ENCODE measurements at places on chromosomes 2 and 18.

DNA sequence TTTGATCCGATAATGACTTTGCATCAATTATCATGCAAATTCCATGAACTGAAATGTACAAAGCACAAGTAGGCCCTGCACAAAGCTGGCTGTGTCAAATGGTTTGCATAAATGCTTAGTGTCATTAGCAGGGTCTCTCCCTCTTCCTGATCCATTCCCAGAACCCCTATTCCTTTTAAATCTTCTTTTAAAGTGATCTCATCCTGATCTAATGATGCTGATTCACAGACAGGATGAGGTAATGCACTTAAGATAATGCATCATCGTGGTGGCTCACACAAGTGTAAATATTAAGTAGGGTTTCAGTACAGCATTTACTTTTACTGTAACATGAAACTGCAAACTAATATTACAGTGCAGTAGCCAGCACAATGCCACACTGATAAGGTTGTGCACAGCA, 304.8 kb upstream of the SOX11 start:
- peak; percentile 11 for DNase-seq

DNA sequence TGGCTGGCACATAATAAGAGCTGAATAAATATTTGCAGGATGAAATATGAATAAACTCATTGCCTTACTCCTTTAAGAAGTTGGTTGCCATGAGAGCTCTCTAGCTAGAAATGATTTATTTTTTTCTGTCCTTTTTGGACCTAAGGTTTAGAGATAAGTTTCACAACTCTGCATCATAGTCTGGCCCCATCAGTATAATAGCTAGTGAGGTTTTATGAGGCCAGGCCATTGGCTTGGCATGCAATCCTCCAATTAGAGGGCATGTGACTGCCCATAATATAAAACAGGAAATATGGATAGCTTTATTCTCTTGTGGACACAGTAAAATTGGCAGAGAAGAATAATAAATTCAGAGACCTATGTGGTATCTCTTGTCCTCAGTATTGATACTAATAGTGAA, 26.2 kb upstream of the INSIG2 start:
- DNase-seq = no peak

GRCh38 chr2:201647431-201647830, 4.1 kb upstream of the TMEM237 start:
- DNase-seq = no peak

GRCh38 chr2:168343586-168343985, 96.2 kb upstream of the STK39 start:
- no peak for DNase-seq

DNA sequence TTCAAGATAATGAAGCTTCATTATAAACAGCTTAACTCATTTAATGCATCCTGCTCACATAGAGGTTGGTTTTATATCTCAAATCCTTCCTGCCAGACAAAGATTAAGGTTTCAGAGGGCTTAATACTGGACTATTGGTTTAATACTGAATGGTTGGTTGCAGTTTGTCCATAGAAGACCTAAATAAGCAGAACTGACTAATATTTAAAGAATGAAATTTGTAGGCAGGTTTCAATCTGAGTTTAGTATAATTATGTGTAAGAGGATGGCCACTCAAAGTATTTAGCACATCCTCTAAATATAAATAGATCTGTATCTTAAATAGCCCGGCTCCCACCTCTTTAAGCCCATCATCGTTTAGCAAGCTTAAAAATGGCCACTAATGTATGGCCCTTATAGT, 92.5 kb downstream of the EPB41L5 start:
- no peak for DNase-seq

- DNase-seq = no peak
These were observed 75.7 kb downstream of the RBMS1 start for GRCh38 chr2:160417745-160418397.

- no peak for DNase-seq
These were observed 16.8 kb downstream of the RPL31 start for GRCh38 chr2:101018934-101019333.

DNA sequence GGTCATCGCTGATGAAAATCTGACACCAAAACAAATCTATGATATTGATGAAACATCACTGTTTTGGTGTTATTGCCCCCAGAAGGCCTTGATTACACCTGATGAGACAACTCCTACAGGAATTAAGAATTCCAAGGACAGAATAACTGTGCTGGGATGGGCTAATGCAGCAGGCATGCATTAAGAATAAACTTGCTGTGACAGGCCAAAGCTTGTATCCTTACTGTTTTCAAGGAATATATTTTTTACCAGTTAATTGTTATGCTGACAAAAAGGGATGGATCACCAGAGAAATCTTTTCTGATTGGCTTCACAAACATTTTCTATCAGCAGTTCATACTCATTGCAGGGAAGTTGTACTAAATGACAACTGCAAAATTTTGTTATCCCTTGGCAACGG, 278.2 kb downstream of the IKZF2 start:
- no peak for DNase-seq

GRCh38 chr18:11407940-11408339, 201.5 kb upstream of the SLC35G4 start:
- no peak for DNase-seq

DNA sequence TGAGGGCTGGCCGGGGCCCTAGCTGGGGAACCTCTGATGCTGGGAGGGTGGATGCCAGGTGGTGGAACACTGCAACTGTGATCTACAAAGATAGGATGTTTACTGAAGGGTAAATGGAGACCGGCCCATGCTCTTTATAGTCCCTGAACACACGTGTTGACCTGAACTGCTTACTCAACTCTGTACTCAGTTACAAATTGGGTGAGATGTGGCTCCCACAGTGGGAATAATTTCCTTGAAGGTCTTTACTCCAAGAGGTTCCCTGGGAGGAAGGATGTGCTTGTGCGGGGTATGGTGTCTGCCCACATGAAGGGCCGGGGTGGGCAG, 254.1 kb downstream of the PRKCE start:
- peak; percentile 42 for DNase-seq

DNA sequence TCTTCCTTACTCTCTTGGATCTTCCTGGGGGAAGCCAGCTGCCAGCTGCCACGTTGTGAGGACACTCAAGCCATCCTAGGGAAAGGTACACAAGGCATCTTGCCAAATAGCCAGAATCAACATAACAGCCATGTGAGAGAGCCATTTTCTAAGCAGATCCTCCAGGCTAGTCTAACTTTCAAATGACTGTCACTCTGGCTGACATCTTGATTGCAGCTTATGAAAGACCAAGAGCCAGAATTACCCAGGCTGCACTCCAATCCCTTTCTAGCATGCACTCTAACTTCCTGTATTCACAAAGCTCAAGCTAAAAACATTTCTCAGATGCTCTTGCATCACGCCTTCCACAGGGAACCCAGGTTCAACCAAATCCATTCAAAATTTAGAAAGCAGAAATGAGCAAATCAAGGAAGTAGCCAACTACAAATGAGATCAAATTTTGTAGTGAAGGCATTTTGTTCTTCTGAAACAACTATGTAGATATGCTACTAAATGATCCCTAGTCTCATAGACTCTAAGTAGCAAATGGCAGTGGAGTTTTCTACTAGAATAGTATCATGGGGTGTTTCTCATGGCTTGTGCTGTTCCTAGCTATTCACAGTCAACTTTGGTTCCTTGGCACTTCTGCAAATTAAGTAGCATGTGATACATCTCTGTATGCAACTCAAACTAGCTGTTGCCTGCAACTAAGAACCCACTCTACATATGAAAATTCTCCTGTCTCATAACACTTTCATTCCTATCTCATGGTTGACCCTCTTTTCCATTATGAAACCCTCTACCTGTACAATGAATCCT, 281.9 kb downstream of the ZEB2 start:
- DNase-seq = peak; percentile 78

GRCh38 chr2:7060631-7061449, 143.6 kb downstream of the RNF144A start:
- DNase-seq = no peak

GRCh38 chr2:185208261-185208660, 530.3 kb upstream of the FSIP2 start:
- peak; percentile 15 for DNase-seq

- no peak for DNase-seq
These were observed 326.2 kb downstream of the PDE11A start for GRCh38 chr2:177746358-177746757.

- DNase-seq = no peak
These were observed at the start of gene HAAO for GRCh38 chr2:42792583-42793333. TSS of gene HAAO (minus strand) at chr2:42792583. CDS start at chr2:42792536, 47 bp downstream.

GRCh38 chr2:1997409-1997808, 253.1 kb upstream of the PXDN start:
- DNase-seq = no peak

- DNase-seq = peak; percentile 95
These were observed 23.7 kb downstream of the CRACDL start for GRCh38 chr2:98912221-98912851.

GRCh38 chr18:11118051-11118766, 31.2 kb downstream of the PIEZO2 start:
- no peak for DNase-seq

- no peak for DNase-seq
These were observed 27.1 kb downstream of the RRM2 start for GRCh38 chr2:10149635-10150034.

GRCh38 chr18:48365965-48366364, 43.2 kb downstream of the ZBTB7C start:
- no peak for DNase-seq

- DNase-seq = no peak
These were observed 60.1 kb downstream of the ARHGEF4 start for GRCh38 chr2:130896813-130897212.

DNA sequence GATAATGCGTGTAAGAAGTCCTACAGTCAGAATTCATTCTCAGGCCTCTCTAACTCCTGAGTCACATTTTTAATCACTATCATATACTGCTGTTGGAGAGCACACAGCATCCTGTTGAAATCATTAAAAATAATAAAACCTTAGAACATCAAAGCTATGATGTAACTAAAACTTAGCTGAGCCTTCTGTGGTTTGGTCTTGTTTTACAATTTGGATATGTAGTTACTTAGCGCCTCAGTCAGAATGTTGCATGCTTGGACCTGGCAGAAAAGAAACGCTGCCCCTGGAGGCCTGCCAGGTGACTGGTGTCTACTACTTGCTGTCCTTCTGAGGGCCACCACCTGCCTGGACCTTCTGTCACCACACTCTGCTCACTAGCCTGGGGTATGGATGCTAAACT, 261.1 kb upstream of the RASGRP3 start:
- DNase-seq = no peak

GRCh38 chr18:63951302-63951705, 2.2 kb downstream of the HMSD start:
- no peak for DNase-seq

GRCh38 chr18:9189491-9189890, 52.9 kb downstream of the ANKRD12 start:
- DNase-seq = no peak

DNA sequence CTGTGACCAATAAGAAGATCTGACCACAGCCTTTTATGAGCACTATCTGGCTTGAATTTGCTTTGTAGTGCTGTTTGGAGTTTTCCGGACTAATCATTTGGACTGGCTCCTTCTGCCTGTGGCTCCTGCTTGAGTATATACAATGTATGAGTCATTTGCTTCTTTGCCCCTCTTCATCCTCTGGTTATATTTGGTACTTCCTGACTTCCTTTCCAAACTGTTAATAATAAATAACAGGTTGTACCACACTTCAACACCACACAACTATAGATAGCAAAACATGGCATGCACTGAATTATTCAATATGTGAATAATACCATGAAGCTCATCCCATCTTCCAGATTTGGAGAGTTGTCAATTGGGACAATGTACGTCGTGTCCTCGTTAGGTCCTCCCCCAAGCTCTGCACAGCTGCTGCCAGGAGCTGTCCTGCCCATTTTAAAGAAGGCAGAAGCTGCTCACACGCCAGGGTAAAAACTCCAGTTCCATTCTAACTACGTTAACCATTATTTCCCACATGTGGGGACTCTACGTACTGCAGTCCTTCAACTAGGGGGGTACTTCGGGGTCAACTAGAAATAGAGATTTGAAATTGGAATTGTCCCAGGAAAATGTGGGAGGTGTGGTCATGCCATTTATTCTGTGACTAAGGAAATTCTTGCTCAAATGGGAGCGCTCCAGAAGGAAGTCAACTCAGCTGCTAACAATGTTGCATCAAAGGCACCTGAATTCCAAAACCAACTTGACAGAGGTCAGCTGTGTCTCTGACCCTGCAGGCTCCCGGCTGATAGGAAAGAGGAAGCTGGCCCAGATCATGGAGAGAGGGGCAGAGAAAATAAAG, 38.1 kb downstream of the ST8SIA5 start:
- no peak for DNase-seq

GRCh38 chr2:20401489-20401835, 45.4 kb upstream of the RHOB start:
- no peak for DNase-seq

DNA sequence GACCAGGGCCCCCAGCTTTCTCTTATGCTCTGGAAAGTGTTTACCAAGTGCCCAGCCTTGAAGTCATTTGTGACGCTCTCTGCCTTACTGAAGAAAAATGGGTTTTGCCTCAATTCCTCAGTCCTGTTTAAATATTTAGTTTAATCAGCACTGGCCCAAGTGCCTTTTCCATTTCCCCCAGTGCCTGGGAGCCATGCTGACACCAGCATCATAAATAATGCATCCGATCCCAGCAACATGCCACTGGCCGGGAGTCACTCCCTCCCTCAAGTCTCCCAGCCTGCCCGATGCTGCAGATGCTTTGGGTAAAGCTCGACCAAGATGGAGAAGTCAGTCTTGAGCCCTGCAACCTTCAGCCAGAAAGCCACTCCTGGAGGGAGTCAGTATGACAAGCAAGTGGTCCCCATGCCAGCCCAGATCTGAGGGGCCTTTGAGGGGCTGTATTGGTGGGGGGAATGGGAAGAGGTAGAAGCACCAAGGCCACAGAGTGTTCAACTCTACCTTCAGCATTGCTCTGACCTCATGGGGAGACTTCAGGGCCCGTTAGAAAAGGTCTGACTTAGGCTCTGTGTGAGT, 12.0 kb upstream of the MTA3 start:
- DNase-seq = no peak

- peak; percentile 3 for DNase-seq
These were observed 25.4 kb downstream of the SESTD1 start for GRCh38 chr2:179239195-179239594.

DNA sequence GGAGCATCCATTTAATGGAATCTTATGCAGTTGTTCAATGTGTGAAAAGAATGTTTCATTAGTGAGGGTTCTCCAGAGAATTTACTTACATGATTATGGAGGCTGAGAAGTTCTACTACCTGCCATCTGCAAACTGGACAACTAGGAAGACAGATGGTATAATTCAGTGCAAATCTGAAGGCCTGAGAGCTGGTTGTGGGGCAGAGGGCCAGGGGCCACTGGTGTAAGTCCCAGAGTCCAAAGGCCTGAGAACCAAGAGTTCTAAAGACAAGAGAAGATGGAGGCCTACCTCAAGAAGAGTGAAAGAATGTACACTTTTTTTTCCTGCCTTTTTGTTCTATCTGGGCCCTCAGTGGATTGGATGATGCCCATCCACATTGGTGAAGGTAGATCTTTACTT, 114.8 kb downstream of the DDX1 start:
- DNase-seq = no peak

GRCh38 chr2:172704072-172704936, 31.3 kb upstream of the RAPGEF4 start:
- DNase-seq = peak; percentile 47
